LoVo (cell line): ENCODE measurements at places on chromosomes 1 and 21.

DNA sequence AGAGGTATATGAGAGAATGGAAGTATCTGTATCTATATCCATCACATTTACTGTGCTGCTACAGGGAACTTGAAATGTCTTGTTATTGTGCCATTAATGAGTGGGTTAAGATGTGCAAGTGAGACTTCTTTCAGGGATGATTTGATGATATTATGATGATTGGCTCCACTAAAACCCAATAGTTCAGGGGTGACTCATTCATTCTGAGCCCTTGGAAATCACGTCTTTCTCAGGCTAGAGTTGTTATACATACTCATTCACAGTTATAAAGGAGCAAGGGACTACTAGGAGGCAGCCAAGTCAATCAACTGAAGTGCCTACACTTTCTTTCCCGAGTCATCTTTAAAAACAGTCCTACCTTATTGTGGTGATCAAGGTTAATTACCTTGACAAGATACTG is 1109.8 kb upstream of the B3GALT2 start:
- no peak for DNase-seq

- no peak for DNase-seq
Measured at GRCh38 chr1:51329443-51330325, 678 bp downstream of the TTC39A start.

DNA sequence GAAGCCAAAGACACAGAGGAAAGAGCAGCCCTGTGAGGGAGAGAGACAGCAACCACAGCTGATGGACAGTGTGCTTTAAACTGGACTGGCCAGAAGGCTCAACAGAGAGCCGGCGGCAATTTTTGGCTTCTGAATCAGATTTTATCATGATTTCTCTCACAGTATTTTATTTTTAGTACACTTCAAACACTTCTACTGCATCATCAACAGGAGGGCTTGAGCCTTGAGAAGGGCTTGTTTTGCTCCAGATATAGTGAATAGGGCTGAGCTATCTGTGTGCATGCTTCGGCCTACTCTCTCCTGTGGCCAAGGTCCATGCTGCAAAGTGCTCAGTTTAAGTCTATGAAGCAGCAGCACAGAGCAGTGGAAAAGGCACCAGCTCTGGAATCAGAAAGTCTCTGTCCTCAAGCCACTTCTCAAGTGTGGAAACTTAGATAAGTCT is 33.3 kb downstream of the ADCY10 start:
- DNase-seq, result no peak

DNA sequence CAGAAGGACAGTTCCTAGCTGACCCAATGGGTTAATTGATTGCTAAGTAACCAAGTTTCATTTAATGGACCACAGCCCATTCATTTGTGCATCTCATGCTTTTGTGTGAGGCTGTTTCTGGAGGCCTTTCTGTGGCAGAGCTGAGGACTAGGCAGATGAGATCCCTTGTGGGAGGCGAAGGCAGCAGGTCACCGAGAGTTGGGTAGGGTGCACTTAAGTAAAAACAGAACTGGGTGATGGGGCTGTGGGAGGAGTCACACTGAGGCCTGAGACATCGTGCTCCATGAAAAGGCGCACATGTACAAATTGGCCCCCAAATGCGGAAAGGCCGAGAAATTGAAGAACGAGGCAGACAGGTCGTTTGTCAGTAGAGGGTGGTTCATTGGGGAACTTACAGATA is 60.9 kb downstream of the S100B start:
- DNase-seq, result no peak

DNA sequence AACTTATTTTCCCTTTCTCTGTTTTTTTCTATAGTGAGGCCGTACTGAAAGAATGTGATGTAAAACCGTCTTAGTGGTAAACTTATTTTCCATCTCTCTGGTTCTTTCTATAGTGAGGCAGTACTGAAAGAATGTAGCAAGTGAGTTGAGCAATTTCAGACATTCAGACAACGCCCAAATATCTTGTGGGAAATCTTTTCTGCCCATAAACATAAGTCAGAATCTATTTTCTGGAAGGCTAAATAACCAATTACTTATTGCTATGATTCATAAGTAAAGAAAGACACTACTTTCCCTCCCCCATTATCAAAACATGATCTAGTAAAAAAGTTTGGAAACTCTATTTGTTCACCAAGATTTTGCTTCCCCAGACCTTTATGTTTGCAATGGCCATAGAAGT is 18.8 kb upstream of the SCCPDH start:
- DNase-seq, result peak; percentile 64

DNA sequence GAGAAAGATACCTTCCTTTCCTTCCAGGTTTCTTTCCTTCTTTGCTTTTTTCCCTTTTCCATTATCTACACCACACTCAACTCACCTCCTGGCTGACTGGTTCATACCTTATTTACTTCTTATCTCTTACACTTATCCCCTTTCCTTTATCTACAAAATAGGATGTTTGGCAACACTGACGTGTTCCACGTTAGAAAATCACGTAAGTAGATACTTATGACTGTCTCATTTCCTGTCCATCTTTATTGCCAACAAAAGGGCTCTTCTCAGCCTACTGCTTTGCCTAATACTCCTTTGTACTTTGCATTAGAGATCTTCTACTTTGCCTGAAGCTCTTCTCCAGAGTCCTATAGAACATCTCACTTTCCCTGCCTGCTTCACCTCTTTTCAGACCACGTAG is 25.1 kb downstream of the SYNJ1 start:
- DNase-seq, result no peak

DNA sequence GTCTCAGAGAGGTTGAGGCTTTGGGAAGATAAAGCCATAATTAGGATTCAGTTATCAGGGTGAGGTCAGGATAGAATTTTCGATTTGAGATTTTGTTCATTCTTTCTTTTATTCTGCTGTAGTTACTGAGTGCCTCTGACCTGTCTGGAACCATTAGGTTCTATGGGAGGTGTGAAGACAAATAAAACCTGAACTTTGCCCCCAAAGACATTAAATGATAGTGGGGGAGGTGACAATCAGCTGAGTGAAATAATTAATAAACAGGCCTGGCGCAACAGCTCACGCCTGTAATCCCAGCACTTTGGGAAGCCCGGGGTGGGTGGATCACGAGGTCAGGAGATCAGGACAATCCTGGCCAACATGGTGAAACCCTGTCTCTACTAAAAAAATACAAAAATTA is 55.0 kb upstream of the SPATA6 start:
- DNase-seq, result no peak

DNA sequence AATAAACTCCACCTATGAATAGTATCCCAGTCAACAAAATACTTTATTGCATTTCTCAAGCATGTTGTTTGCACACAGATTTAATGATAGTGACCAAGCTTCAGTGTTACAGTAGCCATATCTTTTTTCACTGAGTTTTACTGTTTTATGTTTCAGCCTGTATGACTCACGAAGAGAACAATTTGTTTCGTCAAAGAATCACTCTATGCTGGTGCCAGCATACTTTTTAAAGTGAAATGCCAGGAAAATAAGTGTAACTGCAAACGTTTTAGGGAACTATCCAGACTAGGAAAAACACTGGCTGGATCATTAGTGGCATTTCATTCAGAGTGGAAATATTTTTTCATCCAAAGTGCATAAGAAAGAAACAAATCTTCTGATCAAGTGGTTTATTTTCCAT is 210.8 kb downstream of the COL11A1 start:
- no peak for DNase-seq

DNA sequence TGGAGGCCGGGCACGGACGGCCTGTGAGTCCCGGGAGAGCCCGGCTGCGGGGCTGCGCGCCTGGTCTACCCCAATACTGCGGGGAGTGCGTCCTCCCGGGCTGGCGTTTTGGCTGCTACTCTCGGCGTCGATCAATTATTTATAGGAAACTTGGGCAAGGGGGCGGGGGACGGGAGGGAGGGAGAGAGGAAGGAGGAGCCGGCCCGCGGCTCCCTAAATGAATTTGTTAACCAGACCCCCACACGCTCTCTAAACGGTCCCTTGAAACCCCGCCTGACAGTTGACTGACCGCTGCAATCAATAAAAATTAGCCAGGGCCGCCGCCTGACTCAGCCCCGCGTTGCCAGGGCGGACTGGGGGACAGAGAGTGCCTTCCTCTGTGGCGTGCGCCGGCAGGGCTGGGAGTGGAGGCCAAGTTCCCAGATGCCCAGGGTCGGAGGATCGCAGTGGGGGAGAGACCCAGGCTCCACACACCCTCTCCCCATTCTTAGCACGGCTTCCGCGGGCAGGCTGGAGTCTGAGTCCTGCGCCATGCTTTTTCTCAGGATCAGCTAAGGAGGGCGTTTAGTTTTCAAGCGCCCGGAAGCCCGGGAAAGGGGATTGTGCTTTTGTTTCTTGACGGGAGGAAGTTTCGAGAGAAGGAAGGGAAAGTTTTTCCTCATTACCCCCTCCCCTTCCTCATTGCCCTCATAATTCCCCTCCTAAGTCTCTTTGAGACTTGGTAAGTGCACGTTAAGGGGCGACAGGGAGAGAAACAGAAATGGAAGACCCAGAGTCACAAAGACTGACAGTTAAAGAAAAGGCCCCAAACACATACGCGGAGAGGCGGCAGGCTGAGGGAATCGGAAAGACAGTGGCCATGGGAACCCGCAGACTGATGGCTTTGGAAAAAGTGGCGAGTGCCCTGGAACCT is 6.2 kb downstream of the PAX7 start:
- DNase-seq, result no peak

DNA sequence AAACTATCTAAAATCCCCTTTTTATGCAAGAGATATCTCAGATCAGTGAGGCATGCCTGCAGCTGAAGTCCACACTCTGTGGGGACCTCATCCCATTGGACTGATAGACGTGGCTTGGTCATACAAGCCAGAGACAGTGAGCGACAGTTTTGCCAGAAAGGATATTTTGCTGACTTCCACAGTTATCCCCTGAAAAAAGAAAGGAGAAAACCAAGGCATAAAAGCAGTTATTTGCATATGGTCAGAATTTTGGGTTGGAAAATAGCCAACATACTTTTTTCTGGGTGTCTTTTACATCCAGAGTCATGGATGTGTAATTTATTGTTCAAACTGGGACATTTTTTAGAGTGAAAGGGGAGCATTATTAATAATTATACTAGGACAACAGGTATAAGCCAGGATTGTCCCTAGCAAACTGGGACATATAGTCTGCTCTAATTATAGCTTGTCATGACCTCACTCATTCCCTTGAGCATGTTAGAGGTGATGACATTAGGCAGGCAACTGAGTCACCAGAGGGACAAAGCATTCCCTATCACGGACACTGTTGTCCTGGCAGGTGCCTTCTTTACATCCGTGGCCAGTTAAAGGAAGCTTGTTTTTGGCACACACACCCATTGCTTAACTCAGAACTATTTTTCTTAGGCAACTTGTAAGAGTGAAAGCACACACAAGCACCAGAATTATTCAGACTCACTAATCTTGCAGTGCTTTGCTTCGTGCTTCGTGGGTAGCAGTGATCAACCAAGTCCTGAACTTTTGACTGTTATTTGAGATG is 65.5 kb downstream of the PRRX1 start:
- no peak for DNase-seq

DNA sequence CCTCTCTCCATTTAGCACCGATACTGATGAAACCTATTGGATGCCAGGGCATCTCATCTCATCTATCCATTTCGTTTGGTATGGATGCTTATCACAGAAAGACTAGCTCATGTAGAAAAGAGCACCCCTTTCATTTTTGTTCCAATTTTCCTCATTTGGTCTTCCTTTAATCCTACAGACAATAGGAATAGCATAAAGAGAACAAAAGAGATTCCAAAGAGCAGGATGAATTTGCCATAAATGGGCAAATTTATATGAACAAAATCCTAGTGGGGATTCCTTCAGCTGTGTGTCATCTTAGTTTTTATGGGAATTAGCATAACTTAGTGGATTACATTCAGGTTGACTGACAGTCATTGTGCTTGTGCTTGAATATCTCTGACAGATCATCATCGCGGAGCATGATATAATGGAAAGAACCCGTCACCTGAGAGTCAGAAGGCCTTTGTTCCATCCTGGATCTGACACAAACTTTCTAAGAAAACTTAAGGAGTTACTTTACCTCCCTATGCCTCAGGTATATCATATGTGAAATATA is 777.5 kb upstream of the ADGRL2 start:
- no peak for DNase-seq

DNA sequence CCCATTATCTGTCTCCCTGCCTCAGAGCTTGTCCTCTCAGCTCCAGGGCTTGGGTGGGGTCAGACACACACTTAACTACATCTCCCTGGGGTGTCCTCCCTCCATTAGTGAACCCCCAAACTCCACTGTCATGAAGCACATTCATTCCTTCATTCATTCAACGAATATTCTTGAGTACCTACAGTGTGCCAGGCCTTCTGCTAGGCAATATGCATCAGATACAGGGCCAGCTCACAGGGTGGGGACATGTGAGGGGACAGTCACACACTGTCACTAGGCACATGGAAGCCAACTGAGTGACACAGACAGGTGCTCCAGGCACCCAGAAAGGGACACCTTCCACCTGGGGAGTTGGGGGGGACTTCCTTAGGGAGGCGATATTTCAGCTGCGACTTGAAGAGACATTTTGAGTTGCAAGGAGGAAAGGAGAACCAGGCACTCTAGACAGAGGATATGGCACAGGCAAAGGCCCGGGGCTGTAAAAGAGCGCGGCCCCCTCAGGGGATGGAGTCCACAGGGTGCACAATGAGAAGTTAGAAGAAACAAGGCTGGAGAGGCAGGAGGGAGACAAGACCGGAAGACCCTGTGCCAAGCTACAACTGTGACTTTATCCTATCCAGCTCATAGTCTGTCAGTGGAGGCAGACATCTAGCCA is 8.7 kb upstream of the S100A8 start:
- DNase-seq, result no peak

DNA sequence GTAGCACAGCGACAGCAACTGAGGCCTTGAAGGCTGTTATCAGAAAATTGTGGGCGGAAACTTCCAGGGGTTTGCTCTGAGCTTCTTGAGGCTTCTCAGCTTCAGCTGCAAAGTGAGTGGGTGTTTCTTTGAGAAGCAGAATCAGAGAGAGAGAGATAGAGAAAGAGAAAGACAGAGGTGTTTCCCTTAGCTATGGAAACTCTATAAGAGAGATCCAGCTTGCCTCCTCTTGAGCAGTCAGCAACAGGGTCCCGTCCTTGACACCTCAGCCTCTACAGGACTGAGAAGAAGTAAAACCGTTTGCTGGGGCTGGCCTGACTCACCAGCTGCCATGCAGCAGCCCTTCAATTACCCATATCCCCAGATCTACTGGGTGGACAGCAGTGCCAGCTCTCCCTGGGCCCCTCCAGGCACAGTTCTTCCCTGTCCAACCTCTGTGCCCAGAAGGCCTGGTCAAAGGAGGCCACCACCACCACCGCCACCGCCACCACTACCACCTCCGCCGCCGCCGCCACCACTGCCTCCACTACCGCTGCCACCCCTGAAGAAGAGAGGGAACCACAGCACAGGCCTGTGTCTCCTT is at the start of gene FASLG:
Gene FASLG, plus strand, starts transcription at position 233 of the 583 bp plus-strand sequence. Its CDS starts 99 bp downstream, at position 332.
- no peak for DNase-seq

GRCh38 chr1:186657481-186657880 is 22.7 kb downstream of the PTGS2 start:
- no peak for DNase-seq
